Suppressor macrophage (primary cell): ENCODE measurements at places on chromosomes 4 and X.

DNA sequence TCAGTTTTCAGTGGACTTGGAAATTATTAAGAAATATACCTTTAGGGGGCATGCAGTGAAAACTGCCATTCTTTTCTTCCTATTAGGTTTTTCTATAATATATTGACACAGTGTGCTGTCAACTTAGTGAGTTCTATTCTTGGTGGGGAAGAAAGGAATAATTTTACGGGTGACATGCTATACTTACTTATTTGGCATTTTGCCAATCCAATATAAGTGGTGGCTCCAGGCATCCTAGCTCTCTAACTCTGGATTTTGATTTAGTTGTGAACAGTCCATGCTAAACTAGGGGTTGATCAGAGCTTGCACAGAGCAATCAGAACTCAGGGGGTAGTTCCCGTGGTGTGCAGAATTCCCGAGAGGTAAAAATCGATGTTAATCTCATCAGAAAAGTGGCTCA lies 277.7 kb upstream of the FTHL17 start:
- no peak for DNase-seq

DNA sequence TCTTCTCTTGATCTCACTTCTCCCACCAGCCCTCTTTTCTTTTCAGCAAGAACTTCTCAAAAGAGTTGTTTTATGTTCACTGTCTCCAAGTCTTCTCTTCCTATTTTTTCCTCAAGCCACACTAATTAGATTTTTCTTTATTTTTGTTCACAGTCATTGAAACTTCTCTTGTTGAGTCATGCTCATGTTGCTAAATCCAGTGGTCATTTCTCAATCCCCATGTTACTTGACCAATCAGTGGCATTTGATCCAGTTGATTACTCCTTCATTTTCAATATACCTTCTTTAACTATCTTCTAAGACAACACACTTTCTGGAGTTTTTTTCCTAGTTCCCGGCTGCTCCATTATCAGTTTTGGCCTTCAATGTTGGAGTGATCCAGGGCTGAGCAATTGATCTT lies 103.1 kb upstream of the LSM6 start:
- DNase-seq, result peak; percentile 60

DNA sequence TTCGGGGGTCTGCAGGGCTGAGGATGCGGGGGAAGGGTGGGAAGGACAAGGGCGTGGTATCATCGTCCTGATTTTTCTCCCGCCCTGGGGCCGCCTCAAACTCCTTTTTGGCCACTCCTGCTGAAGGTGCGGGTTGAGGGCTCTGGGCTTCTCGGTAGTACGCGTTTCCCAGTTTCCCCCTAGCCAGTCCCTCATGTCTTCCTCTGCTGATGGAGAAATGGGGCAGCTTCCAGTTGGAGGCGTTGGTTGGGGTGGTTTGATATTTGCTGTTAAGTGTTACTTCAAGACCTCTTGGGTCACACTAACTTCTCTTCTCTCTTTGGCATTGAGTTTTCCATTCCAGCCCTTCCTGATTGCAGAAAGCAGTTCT lies 482 bp downstream of the GSTCD start:
- DNase-seq, result peak; percentile 45

GRCh38 chr4:19631814-19632213 lies 619.9 kb upstream of the SLIT2 start:
- DNase-seq, result no peak

- no peak for DNase-seq
Measured at GRCh38 chr4:119536572-119537528, 91.8 kb downstream of the PDE5A start.

DNA sequence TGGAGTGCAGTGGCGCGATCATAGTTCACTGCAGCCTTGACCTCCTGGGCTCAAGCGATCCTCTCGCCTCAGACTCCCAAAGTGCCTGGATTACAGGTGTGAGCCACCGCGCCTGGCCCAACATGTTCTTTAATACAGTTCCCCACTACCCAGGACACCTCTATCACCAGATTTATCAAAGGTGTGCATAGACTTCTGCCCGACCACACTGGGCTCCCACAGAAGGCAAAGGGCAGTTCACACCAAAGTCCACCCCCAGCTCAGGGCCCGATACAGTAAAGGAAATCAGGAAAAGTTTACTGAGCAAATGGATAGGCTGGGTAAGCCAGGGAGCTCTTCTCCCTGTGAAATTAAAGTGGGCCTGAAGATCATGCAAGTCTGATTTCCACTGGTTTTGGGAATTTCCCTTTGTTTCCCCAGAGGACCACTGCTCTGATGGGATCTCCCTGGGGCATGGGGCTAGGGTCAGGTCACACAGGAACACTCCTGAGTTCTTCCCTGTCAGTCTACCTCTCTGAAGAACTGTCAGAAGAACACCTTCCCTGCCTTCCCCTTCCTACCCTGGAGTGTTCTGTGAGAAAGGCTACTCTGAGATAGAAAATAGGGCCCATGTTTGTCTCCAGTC lies 17.7 kb upstream of the PIM2 start:
- DNase-seq, result no peak

- DNase-seq, result no peak
Measured at GRCh38 chr4:111535792-111536191, 609.5 kb upstream of the FAM241A start.

DNA sequence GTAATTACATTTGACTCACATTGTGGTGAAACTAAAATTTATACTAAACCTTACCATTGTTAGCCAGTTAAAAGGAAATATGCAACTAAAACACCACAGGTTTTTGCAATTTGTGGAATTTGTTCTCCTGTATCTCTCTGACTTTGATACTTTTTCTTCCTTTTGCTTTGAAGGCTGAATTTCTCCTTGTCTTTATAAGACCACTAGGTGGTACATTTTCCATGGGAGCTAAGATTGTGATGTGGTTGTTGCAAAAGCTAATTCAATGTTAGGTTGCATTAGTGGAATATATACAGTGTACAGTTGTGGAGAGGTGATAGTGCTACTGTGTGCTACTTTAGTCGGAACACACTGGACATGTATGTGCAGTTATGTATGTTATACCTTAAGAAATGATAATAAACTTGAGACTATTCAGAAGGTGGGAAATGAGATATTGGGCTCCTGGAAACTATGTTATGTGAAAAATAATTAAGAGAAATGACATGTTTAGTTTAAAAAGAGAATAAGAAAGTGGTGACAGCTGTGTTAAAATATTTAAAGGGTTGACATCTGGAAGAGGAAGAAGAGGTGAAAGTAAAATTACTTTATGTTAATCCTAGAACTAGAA lies 70.3 kb downstream of the ARL9 start:
- peak; percentile 60 for DNase-seq

DNA sequence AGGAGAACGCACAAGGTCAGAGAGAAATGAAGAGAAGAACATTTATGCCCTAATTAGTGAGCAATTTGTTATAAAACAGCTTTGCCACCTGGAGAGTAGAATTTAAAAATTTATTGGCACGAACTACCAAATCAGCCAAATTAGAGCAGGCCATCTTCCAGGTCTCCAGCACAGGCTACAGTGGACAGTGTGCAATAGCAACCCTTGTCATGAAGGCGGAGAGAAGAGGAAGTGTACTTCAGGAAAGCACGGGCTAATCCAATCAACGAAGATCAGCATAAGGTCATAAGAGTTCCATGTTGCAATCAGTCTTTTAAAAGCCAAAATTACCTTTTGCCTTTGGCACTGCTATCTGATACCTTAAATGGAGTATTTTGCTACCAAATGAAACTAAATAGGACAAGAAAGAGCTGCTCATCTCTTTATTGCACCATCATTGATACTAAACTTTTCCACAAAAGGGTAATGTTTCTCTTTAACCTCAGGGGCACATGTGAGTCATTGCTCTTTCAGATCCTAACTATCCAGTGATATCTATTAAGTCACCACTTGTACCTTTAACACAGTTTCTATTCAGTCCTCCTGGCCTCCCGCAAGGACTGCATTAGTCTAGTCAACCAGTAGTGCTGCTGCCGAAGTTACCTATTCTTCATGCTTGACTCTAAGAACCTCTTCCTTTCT lies 19.9 kb downstream of the ANK2 start:
- no peak for DNase-seq

DNA sequence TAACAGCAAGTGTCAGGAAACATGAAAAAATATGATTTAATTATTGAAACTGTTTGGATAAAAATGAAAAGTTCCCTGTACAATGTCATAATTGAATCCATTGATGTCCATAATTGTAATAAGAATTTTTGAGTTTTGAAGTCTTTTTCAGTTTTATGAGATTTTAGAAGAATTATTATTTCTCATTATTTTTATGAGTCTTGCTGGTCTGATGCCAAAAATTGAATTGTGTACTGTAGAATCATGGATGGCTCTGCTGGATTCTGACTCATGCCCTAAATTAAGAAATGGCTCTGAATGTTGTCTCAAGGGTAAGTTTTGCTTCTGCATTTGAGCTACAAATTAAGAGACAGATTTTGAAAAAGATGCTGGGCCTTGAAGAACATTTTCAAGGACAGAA lies 132.8 kb upstream of the MAP9 start:
- no peak for DNase-seq

DNA sequence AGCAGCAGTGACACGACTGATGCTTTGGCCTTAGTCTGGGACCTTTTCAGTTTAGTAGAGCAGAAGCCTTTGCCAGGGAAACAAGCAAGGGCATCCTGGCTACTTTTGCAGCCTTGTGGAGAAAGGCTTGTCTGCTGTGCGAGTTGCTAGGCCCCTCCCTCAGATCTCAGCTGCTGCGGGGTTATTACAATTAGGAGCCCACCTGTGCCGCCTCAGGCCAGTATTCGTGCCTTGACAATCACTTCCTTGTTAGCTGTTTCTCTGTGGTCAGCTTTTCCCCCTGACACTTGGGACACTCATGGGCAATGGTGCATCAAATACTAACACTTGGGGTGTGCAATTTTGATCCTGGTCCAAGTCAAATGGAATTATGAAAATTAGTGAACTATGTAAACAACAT lies 67.9 kb downstream of the SH2D1A start:
- no peak for DNase-seq

DNA sequence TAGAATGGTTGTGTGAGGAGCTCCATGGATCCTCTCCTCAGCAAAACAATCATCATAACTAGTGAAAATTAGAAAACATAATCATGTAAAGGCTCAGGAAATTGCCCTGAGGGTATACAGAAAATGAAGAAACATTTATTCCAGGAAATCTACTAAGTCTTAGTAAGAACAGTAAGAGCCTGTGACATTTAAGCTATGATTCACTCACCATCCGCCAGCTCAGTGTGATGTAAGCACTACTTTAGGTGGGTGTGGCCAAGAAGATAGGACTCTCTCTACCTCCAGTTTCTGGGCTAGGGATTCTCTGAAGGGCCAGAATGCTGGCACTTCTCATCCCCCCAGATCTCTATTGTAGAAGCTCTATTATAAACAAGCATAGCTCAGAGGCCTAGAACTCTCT lies 147.5 kb downstream of the DLG3 start:
- peak; percentile 8 for DNase-seq

DNA sequence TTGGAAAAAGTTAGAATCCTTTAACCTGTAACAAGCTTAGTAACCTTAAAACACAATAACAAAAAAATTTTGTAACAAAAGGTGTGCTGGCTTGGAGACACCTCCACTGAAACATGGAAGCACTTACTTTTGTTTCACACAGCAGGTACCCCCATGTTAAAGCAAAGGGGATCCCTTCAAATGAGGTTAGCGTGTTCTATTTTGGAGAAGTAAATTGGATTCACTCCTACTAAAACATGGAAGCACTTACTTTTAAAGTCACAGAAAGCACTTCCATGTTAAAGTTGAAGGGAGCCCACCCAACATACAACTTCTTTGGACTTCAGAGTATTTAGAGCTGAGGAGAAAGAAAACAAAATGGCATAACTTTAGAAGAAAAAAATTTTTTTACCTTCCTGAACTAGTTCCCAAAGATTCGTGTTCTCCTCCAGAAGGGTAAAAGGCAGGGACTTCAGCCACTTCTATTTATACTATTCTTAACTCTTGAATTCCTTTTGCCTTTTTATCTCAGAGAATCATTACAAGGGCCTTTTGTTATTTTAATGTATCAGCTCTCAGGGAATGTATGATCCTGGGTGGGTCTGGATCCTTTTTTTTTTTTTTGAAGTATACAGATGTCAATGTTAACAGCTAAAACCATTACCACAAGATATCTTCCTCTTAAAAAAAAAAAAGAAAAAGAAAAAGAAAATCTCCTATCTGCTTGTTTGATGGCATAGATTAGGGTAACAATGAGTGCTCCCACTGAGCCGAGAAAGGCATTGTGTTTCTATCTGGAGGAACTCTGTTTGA lies 11.5 kb downstream of the LARP7 start:
- no peak for DNase-seq

DNA sequence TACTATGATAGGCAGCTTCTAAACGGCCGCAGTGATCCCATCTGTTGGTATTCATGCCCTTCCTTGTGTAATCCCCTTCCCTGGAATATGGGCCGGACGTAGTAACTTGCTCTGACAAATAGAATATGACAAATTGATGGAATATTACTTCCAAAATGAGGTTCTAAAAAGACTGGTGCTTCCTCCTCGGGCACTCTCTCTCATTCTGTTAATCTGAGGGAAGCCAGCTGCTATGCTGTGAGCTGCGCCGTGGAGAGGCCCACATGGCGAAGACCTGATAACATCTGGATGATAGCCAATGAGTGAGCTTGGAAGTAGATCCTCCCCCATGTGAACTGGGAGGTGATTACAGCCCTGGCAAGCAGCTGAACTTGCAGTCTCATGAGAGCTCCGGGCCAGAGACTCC lies 27.2 kb upstream of the SLC25A4 start:
- DNase-seq, result no peak

GRCh38 chr4:117801756-117802155 lies 232.5 kb upstream of the NDST3 start:
- DNase-seq, result no peak

DNA sequence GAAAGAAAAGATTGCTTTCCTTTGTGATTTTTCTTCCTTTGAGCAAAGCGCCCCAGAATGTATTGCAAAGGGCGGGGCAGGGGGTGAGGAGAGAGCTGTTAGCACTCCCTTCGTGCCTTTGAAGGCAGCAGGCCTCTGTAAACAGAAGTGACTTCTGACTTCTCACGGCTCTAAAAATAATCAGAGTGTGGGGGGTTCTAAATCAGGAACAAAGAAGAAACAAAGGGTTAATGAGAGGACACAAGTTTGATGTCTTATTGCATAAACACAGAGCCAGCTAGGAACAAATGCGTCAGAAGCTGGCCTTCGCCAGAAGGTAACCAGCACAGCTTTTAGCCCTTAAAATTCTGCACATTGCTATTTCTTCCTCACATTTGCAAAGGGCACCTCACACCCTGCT lies 626.2 kb downstream of the MID1IP1 start:
- peak; percentile 67 for DNase-seq

DNA sequence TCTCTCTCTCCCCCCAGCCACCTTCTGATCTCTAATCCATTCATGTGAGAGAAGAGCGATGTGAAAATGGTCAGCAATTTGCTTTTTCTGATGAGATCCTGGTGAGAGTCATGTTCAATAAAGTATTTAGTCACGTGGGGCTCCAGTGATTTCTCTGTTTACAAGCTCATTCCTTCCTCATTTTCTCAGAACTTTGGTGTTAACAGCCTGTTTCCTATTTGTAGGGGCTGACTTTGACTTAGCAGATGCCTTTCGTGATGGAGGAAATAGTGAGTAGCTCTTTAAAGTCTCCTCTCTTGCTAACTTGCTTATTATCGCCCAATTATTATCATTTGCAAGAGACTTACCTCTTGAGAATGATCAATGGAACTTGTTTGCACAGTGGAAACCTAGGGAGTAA lies 72.6 kb upstream of the CD99 start:
- DNase-seq, result peak; percentile 30

GRCh38 chr4:102472441-102473013 lies 28.6 kb upstream of the NFKB1 start:
- no peak for DNase-seq
